ENCODE measurements at places on chromosomes 6 and 20. TPM values are rescaled to one million over a fixed set of nuclear protein-coding genes. Genes with fewer than 3 reads are reported as not detected.

DNA sequence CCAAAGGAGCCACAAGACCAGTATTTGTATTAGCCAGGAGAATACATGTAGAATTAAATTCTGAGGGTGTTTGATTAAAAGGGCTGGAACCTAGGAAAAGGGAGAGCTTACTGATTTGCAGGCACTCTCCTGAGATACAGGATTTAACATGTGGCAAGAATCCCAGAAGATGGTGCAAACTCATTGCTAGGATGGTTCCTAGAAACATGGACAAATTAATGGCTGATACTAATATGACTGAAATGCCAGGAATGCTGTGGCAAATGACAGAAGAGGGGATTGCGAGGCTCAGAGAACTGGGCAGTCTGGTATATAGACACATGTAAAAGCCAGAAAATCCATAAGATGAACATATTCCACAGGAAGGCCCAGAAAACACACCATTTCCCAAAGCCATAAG is 118.1 kb downstream of the RWDD2A start:
- no peak for DNase-seq

GRCh38 chr6:137849181-137849980 is 17.7 kb upstream of the TNFAIP3 start:
- no peak for DNase-seq

- no peak for DNase-seq
Observed at GRCh38 chr6:27275025-27275956, 27.8 kb downstream of the PRSS16 start.

- DNase-seq: no peak
Observed at GRCh38 chr20:35953387-35954199, 709 bp downstream of the SCAND1 start.

DNA sequence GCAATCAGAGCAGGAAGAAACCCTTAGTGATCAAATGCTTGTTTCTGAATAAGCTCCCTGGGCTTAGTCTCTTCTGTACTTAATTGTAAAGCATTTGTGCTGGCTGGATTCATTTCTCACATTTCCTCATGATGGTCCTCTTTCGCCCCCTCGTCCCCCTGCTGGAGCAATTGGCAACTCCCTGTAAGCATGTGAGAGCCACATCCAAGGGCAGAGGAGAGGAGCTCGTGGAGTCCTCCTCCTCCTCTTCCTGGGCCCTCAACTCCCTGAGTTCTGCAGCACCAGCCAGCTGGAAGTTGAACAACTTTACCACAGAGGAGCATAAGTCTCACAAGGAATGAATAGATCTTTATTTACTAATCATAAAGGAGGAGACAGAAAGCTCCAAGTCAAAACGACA is 12.6 kb downstream of the ANKEF1 start:
- no peak for DNase-seq

Gene ZSCAN31
- 8.4 TPM for polyA plus RNA-seq

Gene RCAN2
- polyA plus RNA-seq: 27.5 TPM

Gene SLC18B1
- 38.2 TPM for polyA plus RNA-seq

Gene RIMS4
- 0.64 TPM for polyA plus RNA-seq

Measured in right renal pelvis (tissue), 4 donors.